ENCODE measurements at places on chromosomes 12 and 14.

- no peak for DNase-seq
These were observed 130.9 kb downstream of the C12orf75 start for GRCh38 chr12:105461271-105461943.

- DNase-seq = no peak
These were observed 489.3 kb downstream of the GALC start for GRCh38 chr14:87503711-87504110.

- no peak for DNase-seq
These were observed 95.0 kb upstream of the MON2 start for GRCh38 chr12:62371661-62372060.

- DNase-seq = no peak
These were observed 6.3 kb downstream of the YBX3 start for GRCh38 chr12:10716704-10717315.

DNA sequence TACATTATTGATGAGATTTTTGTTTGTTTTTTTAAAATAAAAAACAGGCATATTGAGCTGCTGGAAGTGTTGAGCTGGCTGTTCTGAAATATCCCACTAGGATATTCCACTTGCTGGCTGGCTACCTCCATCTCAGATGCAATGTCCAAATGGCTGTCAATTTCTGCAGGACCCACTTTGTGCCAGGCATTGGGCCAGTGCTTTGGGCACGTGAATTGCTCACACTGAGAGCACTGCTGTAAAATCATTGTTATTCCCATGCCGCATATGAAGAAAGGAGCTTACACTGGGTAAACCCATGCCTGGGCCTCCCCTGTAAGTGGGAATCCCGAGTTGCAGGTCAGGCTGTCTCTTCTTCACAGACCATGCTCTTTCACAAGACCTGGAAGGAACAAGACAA, 56.7 kb downstream of the RGS6 start:
- no peak for DNase-seq

GRCh38 chr14:47961634-47962033, 286.2 kb upstream of the MDGA2 start:
- no peak for DNase-seq

GRCh38 chr12:19922717-19923116, 445.6 kb upstream of the PDE3A start:
- no peak for DNase-seq

GRCh38 chr12:97939156-97939555, 476.6 kb downstream of the RMST start:
- no peak for DNase-seq

- no peak for DNase-seq
These were observed 37.3 kb upstream of the CSRP2 start for GRCh38 chr12:76916170-76916540.

Measured in activated CD8-positive, alpha-beta memory T cell treated with anti-CD3 and anti-CD28 coated beads for 48 hours (primary cell).